ENCODE measurements at places on chromosomes 16 and 17. TPM values are rescaled to one million over a fixed set of nuclear protein-coding genes. Genes with fewer than 3 reads are reported as not detected.

TBC1D3 gene
- not detected for total RNA-seq

DNA sequence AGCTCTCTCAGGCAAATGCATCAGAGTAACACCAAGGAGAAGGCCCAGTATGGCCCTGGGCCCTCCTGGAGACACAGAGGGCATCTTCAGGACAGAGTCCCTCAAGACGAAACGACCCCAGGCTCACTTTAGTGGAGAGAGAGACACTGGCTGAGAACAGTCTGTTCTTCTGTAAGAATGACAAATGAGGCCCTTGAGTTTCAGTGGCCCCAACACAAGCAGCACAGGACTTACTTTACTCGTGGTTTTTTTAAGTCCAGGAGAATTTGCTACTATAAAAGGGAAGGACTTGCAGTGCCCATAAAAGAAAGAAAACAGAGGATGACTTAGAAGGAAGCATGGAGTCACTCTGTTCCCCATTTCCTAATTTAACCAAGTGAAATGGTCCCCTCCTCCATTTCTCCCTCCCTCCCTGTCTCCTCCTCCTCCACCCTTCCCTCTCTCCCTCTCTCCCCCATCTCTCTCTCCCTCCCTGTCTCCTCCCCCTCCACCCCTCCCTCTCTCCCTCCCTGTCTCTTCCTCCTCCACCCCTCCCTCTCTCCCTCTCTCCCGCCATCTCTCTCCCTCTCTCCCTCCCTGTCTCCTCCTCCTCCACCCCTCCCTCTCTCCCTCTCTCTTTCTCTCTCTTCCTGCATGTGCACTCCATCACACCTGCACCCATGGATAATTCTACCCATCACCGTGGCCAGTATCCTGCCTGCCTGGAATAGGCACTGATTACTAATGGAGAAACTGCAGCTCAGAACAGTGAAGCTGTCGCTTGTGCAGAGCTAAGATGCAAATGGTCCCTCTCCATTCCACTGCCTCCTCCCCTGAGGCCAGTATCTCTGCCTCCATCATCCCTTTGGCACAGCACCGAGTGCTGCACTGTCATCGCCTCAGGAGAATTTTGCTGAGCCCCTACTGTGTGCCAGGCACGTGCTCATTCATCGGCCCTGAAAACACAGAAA, 47.3 kb upstream of the RBFOX3 start:
- H3K27me3 ChIP-seq: peaks cover 12% of the 10 kb centered on the region
- H3K36me3 ChIP-seq: no peaks in the 10 kb centered on the region
- no peaks in the 10 kb centered on the region for H3K4me1 ChIP-seq
- DNase-seq: no peak

- H3K36me3 ChIP-seq: no peaks in the 10 kb centered on the region
- no peak for DNase-seq
- H3K27me3 ChIP-seq: no peaks in the 10 kb centered on the region
- no peak overlapping the region for H3K27ac ChIP-seq
- no peaks in the 10 kb centered on the region for H3K4me1 ChIP-seq
- H3K4me3 ChIP-seq: no peak overlapping the region
These were observed 52.1 kb upstream of the CNEP1R1 start for GRCh38 chr16:49972961-49973360.

DNA sequence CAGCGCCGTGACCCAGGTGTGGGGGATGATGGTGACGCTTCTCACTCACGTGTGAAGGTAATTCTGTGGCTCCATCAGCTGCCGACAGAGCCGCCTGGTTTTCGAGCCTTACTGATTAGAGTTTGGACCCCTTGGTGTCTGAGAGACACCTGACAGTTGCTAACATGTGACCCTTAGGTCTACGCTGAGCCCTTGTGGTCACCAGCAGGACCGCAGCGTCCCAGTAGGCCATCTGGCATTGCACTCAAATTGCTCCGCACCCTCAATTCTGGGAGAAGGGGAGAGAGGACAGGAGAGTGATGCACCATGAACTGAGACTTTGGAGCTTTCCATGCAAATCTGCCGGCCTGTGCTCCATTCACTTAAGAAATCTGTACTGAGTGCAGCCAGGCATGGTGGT, 2.5 kb downstream of the FLYWCH1 start:
- H3K4me3 ChIP-seq: no peak overlapping the region
- no peaks in the 10 kb centered on the region for H3K27me3 ChIP-seq
- H3K4me1 ChIP-seq: peaks cover 61% of the 10 kb centered on the region
- no peak for DNase-seq
- no peaks in the 10 kb centered on the region for H3K36me3 ChIP-seq

- H3K27ac ChIP-seq: no peak overlapping the region
- DNase-seq: no peak
- H3K4me3 ChIP-seq: no peak overlapping the region
- H3K4me1 ChIP-seq: peaks cover 9% of the 10 kb centered on the region
- H3K36me3 ChIP-seq: no peaks in the 10 kb centered on the region
These were observed 6.7 kb upstream of the CMIP start for GRCh38 chr16:81437865-81438264.

GRCh38 chr17:41133880-41134735, 6.2 kb downstream of the KRTAP4-6 start:
- 0 out of 2 replicates have a peak, but pooled peaks cover 3% of the 10 kb centered on the region for H3K4me1 ChIP-seq
- H3K27ac ChIP-seq: no peak overlapping the region
- peaks cover 19% of the 10 kb centered on the region for H3K36me3 ChIP-seq
- no peak for DNase-seq
- H3K27me3 ChIP-seq: no peaks in the 10 kb centered on the region

DNA sequence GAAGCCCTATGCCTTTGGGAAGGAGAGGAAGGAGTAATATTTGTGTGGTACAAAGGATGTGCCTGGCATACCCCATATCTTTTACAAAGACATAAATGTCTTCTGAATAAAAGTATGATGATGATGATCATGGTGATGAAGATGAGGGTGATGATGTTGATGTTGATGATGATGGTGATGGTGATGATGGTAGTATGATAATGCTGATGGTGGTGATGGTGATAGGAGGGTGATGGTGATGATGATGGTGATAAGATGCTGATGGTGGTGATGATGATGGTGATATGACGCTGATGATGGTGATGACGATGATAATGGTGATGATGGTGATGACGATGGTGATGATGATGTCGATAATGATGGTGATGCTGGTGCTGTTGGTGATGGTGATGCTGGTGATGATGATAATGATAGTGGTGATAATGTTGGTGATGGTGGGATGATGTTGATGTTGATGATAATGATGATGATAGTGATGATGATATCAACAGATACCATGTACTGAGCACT, 684.2 kb downstream of the WWOX start:
- no peaks in the 10 kb centered on the region for H3K27me3 ChIP-seq
- no peak for DNase-seq
- H3K36me3 ChIP-seq: no peaks in the 10 kb centered on the region
- no peaks in the 10 kb centered on the region for H3K4me1 ChIP-seq

Measured in HCT116 (cell line).